Amygdala (tissue), 56 donors: ENCODE measurements at places on chromosomes 6 and 20.

GRCh38 chr20:22999756-23000155, 35.4 kb upstream of the SSTR4 start:
- DNase-seq, result no peak

GRCh38 chr6:88157106-88157505, 9.0 kb downstream of the CNR1 start:
- DNase-seq, result no peak

- no peak for DNase-seq
Observed at GRCh38 chr6:136051140-136051775, 198.9 kb downstream of the MTFR2 start.

- DNase-seq, result no peak
Observed at GRCh38 chr20:5364136-5364821, 47.5 kb upstream of the PROKR2 start.

- no peak for DNase-seq
Observed at GRCh38 chr6:33926451-33926850, 122.6 kb upstream of the MLN start.

GRCh38 chr6:113903666-113904330, 46.7 kb downstream of the MARCKS start:
- DNase-seq, result no peak

GRCh38 chr6:38871741-38872568, 156.8 kb downstream of the DNAH8 start:
- DNase-seq, result peak; percentile 4

GRCh38 chr6:140909156-140909555, 1223.6 kb upstream of the GJE1 start:
- no peak for DNase-seq

- no peak for DNase-seq
Observed at GRCh38 chr20:38776363-38776762, 28.1 kb downstream of the ACTR5 start.

DNA sequence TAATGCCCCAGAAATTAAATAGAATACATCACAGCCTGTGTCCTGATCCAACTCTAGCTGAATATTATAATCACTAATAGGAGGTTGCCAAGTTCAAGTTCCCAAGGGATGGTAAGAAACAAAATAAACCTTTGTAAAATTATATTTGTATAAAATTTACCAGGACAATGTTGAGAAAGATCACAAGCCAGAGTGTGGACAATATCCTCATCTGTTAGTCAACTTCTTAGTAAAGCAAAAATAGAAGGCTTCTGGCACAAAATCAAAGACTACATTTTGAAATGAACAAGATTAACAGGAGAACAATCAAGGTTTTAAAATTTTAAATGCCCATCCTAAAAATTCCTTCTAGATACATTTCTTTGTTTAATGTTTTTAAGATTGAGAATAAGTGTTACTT, 290.4 kb upstream of the HSF2 start:
- no peak for DNase-seq

DNA sequence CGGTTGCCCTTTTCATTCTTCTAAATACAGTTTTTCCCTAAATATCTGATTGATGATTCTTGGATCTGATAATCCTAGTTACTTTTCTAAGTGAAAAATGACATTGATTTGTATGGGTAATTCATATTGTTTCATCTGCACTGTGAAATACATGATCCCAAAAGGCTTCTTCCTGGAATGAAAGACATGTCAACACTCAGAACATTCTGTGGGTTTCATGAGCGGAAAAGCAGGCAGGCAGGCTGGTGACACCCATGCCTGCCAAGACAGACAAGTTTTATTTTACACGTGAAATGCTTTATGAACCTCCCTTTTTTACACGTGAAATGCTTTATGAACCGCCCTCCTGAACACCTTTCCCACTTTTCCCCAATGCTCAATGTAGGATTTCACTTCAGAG, 105.0 kb downstream of the PRKN start:
- DNase-seq, result no peak

- DNase-seq, result no peak
Observed at GRCh38 chr6:72522735-72523141, 99.1 kb upstream of the KCNQ5 start.

- DNase-seq, result no peak
Observed at GRCh38 chr6:96624957-96625356, 62.0 kb downstream of the FHL5 start.

DNA sequence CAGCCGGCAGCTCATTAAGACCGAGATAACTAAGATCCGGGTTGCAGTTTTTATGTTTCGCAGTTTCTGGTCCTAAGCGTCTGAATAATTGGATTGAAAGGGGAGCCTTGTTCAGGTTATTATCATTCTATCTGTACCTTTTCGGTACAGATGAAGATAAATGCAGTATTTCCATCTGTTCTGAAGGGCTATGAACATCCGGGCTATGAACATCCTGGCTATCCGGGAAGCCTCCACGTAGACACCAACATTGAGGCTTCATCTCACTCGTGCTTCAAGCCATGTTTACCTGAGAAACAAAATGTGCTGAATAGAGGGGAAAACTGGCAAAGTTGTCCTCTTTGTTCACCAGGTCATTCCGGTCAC, 399 bp upstream of the REPS1 start:
- DNase-seq, result no peak

GRCh38 chr6:81655696-81656095, 96.8 kb downstream of the TENT5A start:
- DNase-seq, result no peak

DNA sequence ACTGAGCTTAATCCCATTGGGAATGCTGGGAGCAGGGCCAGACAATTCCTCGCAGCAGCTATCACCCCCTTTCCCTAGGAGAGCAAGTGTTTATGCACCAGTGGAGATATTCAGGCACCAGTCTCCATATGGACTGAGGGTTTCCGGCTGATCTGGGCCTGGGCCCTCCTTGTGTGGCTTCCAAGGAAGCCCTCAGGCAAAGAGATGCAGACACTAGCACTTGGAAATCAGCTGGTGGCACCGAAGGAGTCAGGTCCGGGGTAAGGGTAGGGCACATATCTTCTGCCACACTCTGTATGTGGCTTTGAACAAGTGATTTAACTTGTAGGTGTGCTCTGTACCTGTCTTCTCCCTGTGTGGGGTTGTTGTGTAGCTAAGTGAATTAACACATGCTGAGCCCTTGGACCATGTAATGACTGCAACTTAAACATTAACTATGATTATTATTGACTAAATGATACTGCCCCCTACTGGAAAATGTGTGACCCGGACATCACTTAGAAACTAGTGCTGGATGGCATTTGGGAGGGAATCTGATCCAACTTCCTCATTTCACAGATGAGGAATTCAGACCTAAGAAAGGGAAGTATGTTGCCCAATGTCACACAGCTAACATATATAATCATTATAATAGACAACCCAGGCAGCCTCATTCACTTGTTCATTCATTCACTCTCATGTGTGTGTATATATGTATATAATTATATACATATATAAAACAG, 19.3 kb upstream of the WFDC2 start:
- DNase-seq, result no peak

GRCh38 chr6:159981071-159981402, 12.2 kb downstream of the IGF2R start:
- DNase-seq, result no peak

- no peak for DNase-seq
Observed at GRCh38 chr6:41161380-41161779, 1.5 kb downstream of the TREM2 start.

DNA sequence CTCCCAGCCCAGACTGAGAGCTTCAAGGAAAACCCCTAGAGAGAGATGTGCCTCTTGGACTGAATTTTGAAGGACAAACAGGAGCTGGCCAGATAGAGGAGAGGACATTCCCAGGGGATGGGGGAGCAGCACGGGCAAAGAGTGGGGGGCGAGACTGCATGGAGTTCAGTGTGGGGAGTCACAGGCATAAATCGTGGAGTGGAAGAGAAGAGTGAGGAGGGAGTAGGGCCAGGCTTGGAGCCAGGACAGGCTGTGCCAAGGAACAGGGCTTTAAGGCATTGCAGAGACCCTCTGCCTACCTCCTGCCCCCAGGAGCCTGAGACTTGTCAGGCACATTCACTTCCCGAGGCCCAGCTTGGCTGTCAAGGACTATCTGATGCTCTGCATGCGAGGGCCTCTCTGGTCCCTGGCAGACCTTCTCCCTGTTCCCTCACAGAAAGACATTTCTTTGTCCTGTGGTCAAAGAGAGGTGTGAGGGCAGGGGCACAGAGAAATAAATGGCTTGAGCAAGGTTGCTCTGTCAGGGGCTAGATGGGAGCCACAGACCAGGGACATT, 5.2 kb upstream of the SLC22A7 start:
- no peak for DNase-seq

DNA sequence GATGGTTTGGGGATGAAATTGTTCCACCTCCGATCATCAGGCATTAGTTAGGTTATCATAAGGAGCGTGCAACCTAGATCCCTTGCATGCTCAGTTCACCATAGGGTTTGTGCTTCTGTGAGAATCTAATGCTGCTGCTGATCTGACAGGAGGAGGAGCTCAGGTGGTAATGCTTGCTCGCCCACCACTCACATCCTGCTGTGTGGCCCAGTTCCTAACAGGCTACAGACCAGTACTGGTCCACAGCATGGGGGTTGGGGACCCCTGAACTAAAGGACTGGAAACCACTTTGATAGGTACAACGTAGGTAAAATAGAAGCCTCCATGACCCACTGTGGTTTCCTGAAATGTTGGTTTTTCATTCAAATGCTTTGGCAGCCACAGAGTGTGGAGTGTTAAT, 109.3 kb upstream of the PROKR2 start:
- no peak for DNase-seq

DNA sequence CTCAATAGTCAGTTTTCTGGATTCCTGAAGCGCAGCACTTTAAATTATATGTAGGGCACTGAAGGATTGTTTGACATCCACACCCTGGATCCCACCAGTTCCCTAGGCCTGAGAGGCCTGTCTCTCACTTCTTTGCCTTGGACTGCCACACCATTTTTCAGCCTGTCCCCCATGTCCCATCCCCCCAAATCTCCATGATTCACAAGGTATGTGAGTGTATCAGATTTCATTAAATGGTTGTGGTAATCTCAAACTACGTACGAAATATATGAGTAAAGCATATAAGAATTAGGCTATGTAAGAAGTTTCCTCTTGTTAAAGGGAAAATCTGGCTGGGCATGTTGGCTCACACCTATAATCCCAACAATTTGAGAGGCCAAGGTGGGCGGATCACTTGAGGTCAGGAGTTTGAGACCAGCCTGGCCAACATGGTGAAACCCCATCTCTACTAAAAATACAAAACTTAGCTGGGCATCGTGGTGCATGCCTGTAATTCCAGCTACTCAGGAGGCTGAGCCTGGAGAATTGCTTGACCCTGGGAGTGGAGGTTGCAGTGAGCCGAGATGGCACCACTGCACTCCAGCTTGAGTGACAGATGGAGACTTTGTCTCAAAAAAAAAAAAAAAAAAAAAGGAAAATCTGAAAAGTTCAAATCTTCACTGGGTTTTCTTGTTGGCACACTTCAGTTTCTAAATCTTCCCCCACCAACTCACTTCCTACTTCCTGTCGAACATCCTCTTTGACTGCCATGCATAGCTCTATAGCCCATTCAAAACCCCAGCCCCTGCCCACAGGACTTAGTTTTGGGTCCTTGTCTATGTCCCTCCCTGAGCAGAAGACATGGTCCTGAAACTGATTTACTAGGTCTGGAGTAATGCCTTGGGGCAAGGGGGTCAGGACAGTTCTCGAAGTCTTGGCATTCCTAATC, 97.3 kb upstream of the SHLD1 start:
- DNase-seq, result no peak

GRCh38 chr20:15310361-15310760, 972.9 kb upstream of the FLRT3 start:
- no peak for DNase-seq

GRCh38 chr6:30769088-30769852, 24.9 kb upstream of the IER3 start:
- no peak for DNase-seq

- DNase-seq, result no peak
Observed at GRCh38 chr20:35009665-35010328, 54.1 kb downstream of the MYH7B start.

DNA sequence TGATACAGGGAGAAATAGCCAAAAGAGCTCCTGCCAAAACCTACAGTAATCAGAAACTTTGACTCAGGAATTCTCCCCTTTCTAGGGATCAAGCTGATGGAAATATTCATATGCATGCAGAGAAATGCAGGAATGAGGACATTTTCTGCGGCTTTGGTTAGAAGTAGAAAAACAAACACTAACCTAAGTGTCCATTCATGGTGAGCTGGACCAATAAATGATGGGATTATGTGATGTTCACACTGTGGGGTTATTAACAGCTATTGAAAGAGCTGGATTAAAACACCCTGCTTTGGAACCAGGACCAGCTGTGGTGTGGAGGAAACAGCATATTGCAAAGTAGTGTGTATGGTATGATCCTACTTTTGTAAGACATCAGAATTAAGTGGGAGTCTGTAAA, 143.1 kb downstream of the SYCP2 start:
- DNase-seq, result no peak

DNA sequence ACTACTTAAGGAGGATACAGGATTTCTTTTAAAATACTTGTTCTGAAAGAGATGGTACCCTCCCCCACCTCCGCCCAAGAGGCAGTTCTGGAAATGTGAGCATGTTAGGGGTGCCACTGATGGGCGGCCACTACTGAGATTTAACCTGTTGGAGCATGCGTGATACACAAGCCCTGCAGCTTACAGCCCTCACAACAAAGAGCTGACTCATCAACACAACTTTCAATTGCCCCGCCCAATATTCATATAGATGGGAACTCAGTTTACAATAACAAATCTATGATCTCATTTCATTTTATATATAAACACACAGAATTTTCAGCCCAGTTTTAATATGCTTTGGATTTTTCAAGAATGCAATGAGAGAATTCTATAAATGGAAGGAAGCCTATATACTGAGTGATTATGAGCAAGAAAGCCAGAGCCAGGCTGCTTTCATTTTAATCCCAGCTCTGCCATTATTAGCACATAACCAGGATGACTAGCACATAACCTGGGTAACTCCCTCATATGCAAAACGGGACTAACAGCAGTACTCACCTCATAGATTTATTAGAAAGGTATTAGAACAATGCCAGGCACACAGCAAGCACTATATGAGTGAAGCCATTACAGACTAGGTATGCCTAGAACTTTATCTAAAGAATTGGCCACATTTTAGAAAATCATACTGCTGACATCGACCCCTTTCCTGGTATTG, 45.6 kb upstream of the IPCEF1 start:
- no peak for DNase-seq

DNA sequence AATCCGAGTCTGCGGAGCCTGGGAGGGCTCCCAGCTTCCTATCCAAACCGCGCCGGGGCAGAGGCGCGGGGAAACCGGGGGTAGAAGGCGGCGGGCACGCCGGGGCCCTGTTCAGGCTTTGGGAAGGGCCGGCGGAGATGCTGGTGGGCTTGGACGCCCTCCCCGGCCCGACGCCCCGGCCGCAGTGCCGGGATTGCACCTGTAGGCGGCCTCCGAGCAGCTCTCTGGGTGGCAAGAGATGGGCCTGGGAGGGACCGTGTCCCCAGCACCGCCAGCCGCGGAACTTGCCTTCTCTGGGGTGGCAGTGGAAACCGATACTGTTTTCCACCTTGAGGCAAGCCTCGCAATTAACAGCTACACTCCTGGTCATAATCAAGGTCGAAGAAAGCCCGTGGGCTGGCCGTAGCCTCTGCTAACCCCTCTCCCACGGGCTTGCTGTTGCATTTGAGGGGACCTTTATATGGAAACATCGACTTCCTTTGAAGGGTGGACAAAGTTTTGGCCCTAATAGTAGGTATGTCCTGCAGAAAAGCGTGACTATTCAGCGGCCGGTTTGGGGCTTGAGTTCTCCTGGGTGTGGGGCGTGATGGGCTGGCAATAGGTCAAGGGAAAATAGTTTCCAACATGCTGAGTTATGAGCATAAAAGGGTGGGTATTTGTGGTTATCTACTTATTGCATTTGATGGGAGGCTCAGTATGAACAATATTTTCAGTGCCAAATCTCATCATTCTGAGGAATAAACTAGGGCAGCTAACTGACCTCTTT, 1.1 kb upstream of the JAG1 start:
- peak; percentile 45 for DNase-seq

GRCh38 chr6:15508441-15508871, 154.4 kb downstream of the DTNBP1 start:
- DNase-seq, result no peak
